ENCODE measurements at places on chromosomes 3 and 15.
A peak's percentile ranks its signal among the peaks of the same experiment; 100 is the strongest.

GRCh38 chr3:46838301-46838700, 24.9 kb downstream of the MYL3 start:
- no peak for DNase-seq

GRCh38 chr3:28069438-28069837, 172.0 kb upstream of the CMC1 start:
- no peak for DNase-seq

GRCh38 chr3:189569473-189569872, 61.7 kb upstream of the TP63 start:
- DNase-seq: no peak

DNA sequence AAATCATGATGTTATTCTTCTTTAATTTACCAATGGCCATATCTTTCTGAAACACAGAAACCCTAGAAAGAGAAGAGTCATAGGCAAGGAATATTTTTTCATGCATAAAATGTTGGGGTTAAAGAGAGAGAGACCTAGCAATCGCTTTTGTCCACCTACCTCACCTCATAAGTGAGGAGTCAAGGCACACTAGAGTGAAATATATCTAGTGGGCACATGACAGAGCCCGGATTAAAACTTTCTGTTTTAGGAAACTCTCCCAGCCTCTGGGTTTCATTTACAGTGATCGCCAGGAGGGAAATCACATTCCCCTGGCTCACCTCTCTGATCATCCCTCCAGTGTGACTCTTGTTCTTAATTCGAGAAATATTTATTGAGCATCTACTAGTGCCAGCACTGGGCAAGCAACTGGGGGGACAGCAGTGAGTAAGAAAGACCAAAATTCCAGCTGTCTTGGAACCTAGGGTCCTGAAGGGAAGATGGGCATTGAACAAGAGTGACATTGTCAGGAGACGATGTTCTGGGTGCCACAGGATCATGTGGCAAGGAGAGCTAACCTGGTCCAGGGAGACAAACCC, 1.3 kb downstream of the CAPN3 start:
- DNase-seq: no peak

DNA sequence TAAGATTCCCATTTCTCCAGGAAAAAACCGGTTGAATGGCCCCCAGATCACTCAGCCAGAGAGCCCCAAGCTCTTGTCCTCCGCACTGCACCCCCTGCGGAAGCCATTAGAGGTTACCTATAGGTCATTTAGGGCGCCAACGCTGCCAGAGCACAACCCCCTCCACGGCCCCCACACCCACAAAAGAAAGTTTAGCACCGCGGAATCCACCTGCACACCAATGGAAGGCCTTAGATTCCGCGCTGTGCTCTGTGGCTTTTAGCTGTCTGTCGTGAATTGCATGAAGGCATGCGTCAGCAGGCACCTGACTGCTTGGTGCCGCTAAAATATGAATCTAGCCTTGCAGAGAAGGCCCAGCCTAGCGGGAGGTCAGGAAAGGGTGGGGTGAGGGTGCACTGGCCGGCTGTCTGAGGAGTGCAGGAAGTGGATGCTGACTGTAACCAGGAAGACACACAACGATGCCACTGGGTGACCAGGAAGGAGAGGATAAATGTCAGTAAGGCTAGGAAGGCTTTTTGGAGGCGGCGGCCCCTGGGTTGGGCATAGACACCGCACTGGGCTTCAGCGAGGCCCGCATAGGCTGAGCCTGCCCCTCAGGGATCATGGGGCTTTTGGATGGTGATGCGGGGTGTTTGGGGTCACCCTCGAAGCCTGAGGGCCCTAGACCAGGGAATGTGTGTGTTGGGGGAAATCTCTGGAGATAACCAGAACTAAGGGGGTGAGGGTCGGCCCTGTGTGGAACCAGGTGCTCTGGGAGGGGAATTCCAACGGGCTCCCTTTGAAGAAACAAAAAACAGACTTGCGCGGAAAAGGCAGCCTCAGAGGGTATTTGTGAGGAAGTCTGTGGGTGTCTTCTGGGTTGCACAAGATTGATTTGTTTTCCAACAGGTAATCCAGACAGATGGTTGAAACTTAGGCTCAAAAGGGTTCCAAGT, 976 bp upstream of the NUP210 start:
- DNase-seq: no peak

GRCh38 chr3:102195198-102195948, 239.4 kb upstream of the ZPLD1 start:
- DNase-seq: no peak

GRCh38 chr3:190621927-190622326, 108.0 kb downstream of the IL1RAP start:
- no peak for DNase-seq

DNA sequence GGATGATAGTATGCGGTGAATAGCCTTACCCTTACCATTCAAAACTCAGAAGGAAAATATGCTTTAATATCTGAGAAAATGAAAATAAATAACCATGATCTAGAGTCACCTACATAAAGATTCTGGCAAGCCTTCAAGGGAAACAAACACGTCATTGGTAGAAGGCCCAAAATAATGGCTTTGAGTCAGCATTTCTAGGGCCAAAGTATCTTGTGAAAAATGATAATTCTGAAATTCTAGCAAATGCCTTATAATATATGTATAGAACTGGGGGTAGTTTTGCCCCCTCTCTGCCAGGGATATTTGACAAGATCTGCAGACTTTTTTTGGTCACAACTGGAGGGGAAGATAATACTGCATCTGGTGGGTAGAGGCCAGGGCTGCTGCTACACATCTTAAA, 15.4 kb downstream of the PLSCR1 start:
- no peak for DNase-seq

GRCh38 chr3:20798666-20799065, 612.7 kb upstream of the SGO1 start:
- DNase-seq: no peak

GRCh38 chr3:8882171-8882593, 81.1 kb downstream of the RAD18 start:
- no peak for DNase-seq

GRCh38 chr3:12392101-12392878, 92.0 kb upstream of the TSEN2 start:
- DNase-seq: no peak

GRCh38 chr15:32692286-32692685, 25.5 kb upstream of the GREM1 start:
- no peak for DNase-seq

DNA sequence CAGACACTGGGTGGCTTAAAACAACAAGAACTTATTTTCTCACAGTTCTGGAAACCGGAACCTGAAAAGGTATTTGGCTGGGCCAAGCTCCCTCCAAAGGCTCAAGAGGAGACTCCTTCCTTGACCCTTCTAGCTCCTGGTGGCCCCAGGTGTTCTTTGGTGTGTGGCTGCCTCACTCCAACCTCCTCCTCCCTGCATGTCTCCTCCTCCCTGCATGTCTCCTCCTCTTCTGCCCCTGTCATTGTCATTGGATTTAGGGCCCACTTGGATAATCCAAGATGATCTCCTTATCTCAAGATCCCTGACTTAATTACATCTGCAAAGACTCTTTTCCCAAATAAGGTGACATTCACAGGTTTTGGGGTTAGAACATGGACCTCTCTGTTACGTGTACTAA, 69.8 kb upstream of the MFGE8 start:
- no peak for DNase-seq

GRCh38 chr3:69166446-69166845, 44.1 kb upstream of the LMOD3 start:
- no peak for DNase-seq

- no peak for DNase-seq
These were observed 518.4 kb downstream of the FOXP1 start for GRCh38 chr3:71064956-71065763.

DNA sequence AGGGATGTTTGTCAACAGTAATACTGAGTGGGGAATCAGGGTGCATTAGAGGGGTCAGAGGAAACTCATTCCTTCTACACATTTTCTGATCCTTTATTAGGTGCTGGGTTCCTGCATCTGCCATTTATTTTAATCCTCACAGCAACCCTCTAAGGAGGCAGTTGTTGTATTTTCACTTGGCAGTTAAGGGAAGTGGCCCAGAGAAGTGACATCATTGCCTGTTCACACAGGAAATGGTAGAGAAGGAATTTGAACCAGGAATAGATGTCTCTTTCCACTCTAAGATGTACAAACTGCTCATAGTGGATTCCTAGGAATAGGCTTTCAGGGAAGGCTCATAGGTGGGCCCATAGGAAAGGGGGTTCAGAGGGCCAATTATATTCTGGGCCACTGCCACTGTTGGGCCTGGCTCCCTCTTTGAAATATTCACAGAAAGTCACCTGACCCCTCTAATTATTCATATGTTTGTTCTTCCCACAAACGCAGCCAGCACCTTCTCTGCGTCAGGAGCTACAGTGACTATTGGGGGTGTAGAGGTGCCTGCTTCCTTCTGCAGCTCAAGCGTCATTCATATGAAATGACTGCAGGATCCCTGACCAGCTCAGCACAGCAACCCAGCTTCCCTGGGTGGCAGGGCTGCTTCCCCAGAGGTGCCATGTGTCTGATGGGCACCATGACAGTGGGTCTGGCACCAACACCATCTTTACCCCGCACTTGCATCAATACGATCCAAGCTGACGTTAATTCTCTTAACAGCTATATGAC, 163.9 kb upstream of the SMAD3 start:
- DNase-seq: no peak

- peak; percentile 59 for DNase-seq
These were observed 79.6 kb upstream of the SPATA12 start for GRCh38 chr3:56980798-56981390.

DNA sequence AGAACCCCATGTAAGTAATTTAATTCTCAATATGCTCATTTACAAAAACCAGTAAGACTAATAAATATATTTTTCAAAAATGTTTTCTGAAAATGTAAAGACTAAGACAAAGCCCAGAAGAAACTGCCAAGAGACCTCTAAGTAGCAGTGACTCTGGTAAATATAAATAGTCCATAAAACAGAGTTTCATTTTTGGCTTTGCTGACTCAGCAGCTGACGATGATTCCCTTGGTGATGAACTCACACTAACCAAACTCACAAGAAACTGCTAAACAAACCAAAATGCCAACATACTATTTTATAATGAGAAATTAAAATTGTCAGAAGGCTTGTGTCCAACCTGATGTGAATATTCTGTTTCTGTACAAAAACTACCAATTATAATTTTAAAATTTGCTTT, 31.5 kb upstream of the IMPG2 start:
- DNase-seq: no peak

DNA sequence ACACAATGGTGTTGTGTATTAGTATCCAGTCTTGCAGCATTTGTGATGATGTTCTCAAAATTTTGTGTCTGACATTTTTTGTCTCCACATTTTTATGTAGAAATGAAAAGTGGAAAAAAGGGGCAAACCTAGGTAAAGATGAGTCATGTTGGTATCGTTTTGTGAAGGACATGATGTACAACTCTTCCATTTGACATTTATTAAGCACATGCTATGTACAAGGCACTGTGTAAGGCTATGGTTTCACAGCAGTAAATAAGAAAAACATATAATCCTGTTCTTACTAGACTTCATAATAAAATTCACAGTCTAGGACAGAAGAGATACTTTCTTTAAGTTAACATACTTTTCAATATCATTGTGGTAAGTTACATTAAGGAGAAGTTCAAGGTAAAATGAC, 143.5 kb upstream of the CNTN4 start:
- no peak for DNase-seq

- DNase-seq: no peak
These were observed 113.2 kb downstream of the EEFSEC start for GRCh38 chr3:128266453-128266852.
